H4 (cell line): ENCODE measurements at places on chromosomes 4 and X.

- DNase-seq: no peak
Measured at GRCh38 chr4:173434231-173434630, 35.3 kb upstream of the SCRG1 start.

- no peak for DNase-seq
Measured at GRCh38 chr4:6324461-6324998, 54.9 kb downstream of the WFS1 start.

DNA sequence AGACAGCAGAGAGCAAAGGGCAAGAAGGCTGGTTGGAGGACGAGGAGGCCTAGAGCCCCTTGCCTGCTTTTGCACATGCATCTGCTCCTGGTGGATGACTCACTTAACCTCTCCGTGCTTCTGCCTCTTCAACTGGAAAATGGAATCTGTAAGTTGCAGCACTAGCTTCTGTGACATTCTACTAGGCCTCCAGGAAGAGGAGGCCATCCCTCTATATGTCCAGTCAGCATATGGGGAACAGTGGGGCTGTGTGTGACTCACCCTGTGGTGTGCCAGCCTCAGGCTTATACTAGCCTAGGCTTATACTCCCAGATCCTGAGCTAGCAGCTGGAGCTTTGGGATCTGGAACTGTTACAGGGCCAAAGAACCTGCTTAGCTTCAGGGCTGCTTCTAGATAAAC lies 36.0 kb downstream of the RTL9 start:
- peak; percentile 67 for DNase-seq

- no peak for DNase-seq
Measured at GRCh38 chr4:186787536-186787935, 63.9 kb upstream of the FAT1 start.

DNA sequence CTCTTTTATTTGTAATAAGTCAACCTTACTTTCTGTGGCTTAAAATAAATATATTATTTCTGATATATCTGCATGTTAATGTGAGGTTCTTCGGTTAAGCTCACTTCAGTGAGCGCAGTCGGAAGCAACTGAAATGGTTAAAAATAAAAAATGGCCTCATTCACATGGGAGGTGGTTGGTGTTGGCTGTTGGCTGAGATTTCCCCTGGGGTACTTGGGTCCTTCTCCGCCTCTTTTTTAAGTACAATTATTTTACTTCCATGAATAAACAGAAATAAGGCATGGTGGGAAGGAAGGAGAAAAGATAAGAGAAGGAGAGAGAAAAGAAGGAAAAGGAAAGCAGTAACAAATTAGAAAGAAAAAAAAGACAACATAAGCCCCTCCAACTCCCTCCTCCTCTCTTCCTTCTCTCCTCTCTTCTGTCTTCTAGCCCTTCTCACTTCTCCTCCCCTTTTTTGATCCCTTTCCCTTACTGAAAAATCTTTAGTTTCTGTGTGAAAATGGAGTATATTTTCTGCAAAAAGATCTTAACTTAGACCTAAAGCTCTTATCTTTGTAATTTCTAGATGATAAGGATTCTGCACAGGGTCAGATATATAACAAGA lies 19.7 kb upstream of the CXCL3 start:
- no peak for DNase-seq

DNA sequence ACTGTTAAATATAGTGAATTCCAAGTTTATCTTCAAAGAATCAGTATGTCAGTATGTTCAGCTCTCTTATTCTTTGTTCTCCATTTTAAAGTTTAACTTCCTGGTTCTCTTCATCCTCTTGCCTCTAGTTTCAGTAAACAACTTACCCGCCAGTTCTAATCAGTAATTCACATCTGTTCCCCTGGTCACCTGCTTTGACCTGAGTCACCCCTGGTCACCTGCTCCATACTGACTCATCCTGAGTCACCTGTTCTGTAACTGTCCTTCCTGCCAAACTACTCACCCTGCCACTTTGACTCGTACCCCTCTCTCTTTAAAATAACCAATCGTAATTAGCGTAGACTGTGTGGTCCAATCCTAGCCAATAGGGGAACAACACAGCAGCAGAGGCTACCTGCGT lies 992.7 kb upstream of the HS3ST1 start:
- no peak for DNase-seq

DNA sequence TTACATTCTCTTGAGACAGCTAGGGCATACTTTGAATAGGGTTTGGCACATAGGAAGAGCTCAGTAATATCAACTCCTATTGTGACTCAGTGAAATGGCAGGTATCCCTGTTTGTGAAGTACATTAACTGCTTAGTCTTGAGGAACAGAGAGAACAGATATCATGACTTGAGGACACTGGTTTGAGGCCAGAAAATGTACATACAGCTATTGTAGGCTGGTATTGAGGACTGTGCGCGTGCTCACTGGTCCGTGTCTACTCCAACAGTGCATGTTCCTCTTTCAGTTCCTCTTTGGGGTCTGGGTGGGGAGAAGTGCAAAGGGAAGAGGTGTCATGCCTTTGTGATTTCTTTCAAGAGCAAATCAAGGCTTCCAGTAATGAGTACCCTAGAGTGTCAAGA lies 34.6 kb upstream of the TBC1D9 start:
- no peak for DNase-seq

- no peak for DNase-seq
Measured at GRCh38 chr4:139493176-139493575, 39.3 kb downstream of the RAB33B start.

- no peak for DNase-seq
Measured at GRCh38 chr4:33941854-33942253, 2302.5 kb downstream of the ARAP2 start.

GRCh38 chr4:174122705-174123104 lies 160.8 kb downstream of the FBXO8 start:
- no peak for DNase-seq

GRCh38 chr4:159606835-159607234 lies 504.0 kb downstream of the RAPGEF2 start:
- DNase-seq: peak; percentile 79

DNA sequence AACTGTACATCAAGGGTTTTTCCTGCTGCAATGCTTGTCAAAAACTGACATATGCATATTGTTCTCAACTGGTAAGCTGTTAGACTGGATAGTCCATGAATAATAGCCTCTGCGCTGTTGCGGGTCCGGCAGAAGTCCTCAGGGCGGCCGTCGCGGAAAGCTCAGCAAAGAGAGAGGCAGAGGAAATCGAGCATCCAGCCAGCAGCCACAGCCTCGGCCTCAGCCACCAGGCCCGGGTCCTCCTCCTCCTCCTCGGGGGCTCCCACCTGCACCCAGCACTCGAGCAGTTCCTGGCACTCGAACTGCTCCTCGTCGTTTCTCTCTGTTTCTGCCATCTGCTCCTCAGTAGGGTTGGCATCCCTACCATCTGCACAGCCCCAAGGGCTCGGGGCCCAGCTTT lies 53.7 kb downstream of the UPRT start:
- DNase-seq: no peak

DNA sequence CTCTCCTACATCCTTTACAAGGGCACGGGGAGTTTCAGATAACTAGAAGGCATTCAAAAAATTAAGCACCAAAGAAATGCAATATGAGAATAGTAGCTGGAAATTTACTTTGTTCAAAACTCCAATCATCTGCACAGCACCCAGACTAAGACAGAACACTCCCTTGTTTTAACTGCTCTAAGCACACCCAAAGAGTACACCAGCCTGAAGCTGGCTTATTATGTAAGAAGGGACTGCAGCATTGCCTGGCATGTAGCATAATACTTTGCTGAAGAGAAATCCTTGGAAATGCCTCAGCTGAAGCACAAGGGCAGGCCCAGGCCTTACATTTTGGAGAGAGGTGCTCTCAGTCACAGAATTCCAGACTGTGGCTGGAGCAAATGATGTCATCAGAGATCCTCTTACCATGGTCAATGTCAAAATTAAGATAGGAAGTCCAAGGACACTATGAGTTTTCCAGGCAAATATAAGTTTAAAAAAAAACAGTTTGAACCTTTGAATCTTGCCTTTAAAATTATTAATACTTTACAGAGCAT lies 14.8 kb downstream of the ARHGEF6 start:
- no peak for DNase-seq

GRCh38 chr4:77044461-77045150 lies 31.2 kb downstream of the CCNI start:
- DNase-seq: peak; percentile 19

- DNase-seq: no peak
Measured at GRCh38 chr4:61493470-61493869, 293.3 kb downstream of the ADGRL3 start.

DNA sequence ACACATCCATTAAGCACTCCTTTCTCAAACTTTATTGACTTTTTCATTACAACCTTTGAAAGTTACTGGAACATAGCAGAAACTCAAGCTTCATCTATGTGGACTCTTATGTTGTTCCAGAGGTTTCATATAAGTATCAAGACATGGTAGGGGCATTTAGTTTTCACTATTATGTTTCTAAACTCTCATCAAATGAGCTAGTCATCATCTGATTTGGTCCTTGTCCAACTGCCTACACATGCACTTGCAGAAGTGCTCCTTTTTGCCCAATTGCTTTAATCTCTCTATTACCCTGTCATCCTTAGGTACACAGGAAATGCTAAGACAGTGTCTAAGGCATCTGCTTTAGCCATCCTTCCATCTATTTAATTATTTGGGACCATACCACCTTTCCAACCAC lies 42.2 kb upstream of the EPGN start:
- no peak for DNase-seq

- no peak for DNase-seq
Measured at GRCh38 chr4:88185906-88186305, 27.5 kb upstream of the ABCG2 start.
